Endothelial cell (in vitro differentiated cells): ENCODE measurements at places on chromosomes 3 and 15.
A peak's percentile ranks its signal among the peaks of the same experiment; 100 is the strongest.

- no peak for DNase-seq
Observed at GRCh38 chr3:120111898-120112297, 17.7 kb upstream of the GSK3B start.

GRCh38 chr3:177211503-177212277, 14.4 kb upstream of the TBL1XR1 start:
- DNase-seq: no peak

GRCh38 chr3:144181062-144181461, 209.4 kb downstream of the DIPK2A start:
- DNase-seq: no peak

DNA sequence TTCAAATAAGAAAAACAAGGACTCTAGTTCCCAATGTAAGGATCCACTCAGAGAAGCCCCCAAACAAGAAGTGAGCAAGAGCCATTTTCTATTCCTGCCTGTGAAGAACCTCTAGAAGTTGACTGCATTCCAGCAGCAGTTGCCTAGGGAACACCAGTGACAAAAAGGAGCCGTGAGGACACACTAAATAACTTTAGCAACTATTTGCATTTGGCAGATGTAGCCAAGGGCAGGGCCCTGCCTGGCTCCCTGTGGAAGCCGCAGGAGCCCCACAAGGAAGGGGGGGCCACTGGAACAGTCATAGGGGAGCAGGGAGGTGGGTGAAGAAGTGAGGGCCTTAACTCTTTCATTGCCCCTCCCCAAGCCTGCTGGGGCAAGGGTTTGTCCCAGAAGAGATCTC, 470.2 kb upstream of the PROK2 start:
- no peak for DNase-seq

GRCh38 chr3:49785565-49786356, 581 bp downstream of the IP6K1 start:
- DNase-seq: peak; percentile 43

DNA sequence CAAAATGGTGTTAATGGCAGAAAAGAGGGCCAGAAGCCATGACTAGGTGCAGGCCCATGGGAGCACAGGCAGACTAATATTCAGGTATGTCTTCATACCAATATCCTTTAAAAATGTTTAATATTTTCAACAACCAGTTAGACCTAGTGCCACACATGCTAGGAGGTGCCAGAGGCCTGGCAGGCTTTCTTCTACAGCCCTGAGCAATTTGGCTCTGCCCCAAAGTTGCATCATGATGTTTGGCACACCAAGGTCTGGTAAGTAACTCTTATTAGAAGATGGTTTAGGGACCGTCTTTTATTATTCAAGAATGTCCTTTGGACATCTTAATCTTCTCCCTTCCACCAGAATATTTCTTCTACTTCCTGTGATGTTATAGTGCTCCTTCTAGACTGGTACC, 34.8 kb downstream of the MITF start:
- DNase-seq: no peak

GRCh38 chr3:15313461-15313860, 18.9 kb downstream of the SH3BP5 start:
- DNase-seq: no peak

GRCh38 chr3:127064391-127065137, 81.6 kb downstream of the PLXNA1 start:
- DNase-seq: no peak

DNA sequence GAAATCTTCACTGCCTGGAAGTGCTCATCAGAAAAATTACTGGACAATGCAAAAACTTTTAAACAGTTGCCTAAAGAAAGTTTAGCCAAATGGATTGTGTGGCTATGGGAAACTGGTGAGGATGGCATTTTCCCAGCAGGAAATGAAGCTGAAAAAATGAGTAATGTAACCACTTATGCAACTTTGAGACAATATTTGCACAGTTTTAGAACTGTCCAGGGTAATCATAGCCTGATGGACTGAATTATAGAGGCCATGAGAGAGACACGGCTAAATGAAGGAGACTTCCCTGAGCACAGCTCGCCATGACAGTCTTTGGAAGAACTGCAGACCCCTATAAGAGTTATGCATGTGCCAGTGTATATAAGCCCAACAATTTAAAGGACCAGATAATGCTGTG, 881.5 kb downstream of the VGLL3 start:
- DNase-seq: no peak

DNA sequence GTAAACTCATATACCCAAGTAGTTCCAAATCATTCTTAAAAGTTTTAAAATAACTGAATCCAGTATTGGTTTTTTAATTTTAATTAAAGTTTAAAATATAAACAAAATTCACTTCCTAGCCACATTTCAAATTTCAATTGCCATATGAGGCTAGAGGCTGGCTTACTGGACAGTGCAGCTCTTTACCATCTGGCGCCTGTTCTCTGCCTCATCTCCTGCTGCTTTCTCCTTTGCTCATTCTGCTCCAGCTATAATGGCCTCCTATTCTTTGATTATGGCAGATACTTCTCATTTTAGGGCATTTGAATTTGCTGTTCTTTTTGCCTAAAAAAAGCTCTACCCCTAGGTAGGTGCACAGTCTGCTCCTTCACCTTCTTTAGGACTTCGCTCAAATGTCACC, 19.1 kb downstream of the ARMC8 start:
- DNase-seq: no peak

DNA sequence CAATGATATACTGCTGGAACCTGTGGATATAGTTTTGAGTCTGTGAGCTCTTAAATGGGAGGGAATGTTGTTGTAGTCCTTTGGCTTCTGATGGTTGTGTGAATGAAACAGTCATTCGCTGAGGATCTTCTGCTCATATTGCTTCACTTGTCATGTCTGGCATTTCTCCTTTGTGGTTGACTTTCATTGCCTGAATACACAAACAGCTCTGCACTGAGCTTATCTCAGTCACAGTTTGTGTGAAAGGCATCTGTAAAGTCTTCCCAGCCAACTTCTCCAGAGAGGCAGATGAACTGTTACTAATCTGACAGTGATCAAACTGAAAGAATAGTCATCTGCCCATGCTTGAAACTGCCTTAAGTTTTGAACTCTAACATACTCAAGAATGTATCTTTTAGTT, 59.8 kb downstream of the TMED3 start:
- no peak for DNase-seq

DNA sequence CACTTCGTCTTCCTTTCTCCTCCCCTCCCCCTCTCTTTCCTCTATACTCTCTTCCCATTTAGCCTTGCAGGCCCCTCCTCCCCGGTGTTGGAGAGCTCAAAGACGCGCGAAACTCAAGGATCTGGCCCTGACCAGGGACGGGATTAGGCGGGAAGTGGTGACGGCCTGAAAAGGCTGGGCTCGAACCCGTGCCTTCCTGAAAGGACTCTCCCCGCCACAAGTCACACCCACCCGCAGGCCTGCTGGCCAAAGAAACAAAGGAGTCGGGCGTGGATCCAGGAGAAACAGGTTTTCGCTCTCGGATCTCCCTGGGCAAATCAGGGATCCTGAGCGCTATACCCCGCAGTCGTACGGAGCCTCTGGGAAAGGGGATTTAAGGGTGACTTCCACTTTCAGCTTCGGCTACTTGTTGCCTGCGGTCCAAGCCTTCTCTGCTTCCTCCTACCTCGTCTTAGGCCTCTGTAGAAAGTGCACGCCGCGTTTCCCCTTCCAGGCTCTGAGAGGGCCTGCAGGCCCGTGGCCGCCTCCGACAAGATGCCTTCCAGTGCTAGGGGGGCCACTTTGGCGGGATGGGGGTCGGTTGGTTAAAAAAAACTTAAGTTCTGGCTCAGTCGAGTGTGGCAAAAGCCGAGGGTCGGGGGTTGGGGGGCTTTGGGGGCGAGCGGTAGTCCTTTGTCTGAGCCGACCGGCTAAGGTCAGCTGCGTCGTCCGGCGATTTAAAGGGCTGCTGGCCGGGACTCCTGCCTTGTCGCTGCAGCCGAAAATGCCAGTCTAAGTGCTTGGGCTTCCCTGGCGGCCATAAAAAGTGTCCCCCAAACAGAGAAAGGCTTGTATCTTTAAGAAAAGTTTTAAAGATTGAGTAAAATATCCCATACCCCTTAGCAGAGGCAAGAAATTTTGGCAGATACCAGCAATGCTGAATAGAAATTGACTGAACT, 8.2 kb downstream of the ZIC4 start:
- no peak for DNase-seq

DNA sequence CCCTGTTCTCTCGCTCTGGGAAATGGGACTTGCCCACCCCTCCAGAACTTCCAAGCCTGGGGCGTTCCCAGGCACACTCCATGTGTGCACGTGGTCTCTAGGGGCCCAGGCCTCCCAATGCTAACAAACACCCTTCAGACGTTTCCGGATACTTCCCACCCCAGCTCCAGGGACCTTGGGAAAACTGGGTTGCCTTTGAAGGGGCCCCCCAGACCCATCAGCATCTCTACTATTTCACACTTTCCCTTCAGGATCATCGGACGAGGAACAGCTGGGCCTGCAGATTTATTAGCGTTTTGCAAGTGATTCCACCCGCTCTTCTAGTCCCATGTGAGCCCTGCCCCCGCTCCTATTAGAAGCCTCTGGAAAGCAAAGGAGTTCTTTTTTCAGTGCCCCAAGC, 63.2 kb downstream of the MAGEF1 start:
- no peak for DNase-seq

DNA sequence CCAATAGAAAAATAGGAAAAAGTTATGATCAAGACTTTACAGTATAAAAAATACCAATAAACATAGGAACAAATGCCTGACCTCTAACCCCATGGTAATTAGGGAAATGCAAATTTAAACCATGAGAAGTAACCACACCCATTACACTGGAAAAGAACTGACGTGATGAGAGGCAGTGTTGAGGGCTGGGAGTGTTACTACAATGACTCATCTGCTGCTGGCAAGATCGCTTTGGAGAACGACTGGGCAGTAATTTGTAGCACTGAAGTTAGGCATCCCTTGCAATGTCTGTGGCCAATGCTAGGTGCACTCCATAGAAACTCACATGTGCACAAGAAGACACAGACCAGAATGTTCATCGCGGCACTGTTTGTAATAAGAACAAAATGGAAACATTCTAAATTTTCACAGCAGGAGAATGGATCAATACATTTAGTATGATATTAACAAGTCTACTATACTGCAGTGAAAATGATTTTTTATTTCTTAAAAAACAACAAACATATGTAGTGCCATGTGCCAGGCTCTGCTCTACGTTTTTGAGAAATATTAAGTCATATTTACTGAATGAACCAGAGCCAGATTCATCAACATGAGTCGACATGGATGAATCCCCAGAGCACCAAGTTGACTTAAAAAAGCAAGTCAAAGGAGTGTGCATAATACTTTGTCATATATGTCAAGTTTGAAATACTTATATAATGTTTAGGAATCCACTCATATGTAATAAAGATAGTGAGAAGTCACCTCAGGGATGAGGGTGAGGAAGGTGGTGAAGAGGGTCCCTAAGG, 37.6 kb upstream of the EPHB3 start:
- no peak for DNase-seq

DNA sequence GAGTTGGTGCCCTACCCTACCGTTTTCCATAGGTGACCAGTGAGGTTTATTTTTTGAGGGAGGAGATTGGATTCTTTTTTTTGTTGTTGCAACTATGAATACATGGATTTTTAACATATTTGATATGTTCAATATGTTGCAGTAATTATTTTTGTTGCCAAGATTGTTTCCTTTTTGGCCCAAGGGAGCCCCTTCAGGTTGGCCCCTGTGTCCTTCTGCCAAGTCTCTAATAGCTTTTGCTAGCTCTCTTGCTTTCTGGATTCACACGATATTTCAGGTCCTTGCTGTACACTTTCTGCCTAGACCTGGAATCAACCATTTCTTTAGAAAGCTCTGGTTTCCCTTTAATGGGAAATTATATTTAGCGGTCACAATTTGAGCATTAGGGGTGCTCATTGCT, 22.7 kb upstream of the SLC28A1 start:
- DNase-seq: no peak

DNA sequence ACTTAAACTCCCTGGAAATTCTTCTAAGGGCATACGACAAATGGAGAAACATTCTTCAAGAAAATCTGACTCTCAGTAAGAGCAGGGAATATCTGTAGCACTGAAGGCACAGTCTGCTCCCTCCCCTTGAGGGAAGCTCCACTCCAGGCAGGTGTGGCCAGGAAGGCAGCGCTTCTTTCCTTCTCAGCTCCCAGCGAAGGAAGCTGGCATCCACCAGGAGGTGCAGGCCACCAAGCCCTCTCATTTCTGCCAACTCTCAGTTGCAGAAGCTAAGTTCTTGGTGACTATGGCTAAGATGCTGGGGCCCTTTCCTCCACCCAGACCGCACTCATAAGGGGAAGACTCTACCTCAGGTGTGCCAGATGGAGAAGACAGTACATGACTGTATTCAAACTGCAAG, 37.7 kb upstream of the SLC41A3 start:
- DNase-seq: no peak

GRCh38 chr15:88907111-88907510, 6.1 kb downstream of the MFGE8 start:
- no peak for DNase-seq

DNA sequence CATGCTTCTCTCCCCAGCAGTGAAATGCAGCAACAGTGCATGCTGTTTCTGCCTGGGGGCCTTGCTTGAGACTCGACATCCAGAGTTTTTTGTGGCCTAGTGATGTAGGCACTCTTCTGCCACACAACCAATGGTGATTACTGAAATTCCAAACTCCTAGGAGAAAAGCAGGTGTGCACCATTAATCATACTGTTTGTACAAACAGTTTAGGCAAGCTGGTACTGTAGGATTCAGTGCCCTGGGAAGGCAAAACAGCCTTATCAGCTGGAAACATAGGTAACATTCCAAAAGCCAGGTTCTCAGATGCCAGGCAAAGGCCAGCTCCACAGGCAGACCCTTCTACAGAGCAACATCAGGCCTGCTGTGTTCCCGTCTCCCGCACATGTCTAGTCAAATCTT, 17.5 kb upstream of the RBP1 start:
- no peak for DNase-seq

DNA sequence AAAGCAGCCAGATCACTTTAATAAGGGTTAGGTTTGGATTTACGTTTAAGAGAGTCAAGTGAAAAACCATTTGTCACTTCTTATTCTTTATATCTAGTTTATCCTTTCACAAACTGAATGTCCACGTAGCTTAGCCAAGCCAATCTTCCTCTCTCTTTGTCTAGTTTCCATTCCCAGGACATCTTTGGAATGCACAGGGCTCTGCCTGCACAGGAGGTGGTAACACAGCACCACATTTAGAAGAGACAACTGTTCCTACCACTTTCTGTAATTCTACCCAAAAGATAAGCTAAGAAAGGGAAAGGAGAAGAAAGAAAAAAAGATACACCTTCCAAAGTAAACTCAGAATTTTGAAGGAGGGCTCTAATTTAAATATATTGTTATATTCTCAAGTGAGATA, 67.9 kb downstream of the IGSF11 start:
- no peak for DNase-seq

DNA sequence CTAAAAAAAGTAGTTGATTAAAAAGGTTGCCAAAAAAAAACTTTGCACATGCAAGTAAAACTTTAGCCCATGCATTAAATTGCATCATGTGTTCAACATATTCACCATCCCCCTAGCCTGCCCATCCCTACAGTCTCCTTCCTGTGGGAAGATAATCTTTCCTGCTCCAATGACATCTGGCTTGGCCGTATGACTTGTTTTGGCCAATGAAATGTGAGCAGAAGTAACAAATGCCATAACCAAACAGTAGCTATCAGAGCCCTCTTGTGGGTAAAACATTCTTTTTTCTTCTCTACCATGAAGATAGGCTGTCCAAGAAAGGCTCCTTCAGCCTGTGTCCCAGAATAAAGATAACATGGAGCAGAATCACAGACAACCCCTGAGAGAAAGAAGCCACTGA, 15.3 kb downstream of the ERC2 start:
- no peak for DNase-seq

GRCh38 chr15:63895194-63895593, 61.4 kb upstream of the HERC1 start:
- no peak for DNase-seq

GRCh38 chr3:52498137-52499054, 3.3 kb downstream of the STAB1 start:
- DNase-seq: no peak

- no peak for DNase-seq
Observed at GRCh38 chr3:184566441-184567414, 5.1 kb downstream of the EPHB3 start.
